ENCODE measurements at places on chromosomes 2 and 18.

- DNase-seq, result no peak
These were observed 112.0 kb downstream of the ATAD2B start for GRCh38 chr2:23814963-23815362.

DNA sequence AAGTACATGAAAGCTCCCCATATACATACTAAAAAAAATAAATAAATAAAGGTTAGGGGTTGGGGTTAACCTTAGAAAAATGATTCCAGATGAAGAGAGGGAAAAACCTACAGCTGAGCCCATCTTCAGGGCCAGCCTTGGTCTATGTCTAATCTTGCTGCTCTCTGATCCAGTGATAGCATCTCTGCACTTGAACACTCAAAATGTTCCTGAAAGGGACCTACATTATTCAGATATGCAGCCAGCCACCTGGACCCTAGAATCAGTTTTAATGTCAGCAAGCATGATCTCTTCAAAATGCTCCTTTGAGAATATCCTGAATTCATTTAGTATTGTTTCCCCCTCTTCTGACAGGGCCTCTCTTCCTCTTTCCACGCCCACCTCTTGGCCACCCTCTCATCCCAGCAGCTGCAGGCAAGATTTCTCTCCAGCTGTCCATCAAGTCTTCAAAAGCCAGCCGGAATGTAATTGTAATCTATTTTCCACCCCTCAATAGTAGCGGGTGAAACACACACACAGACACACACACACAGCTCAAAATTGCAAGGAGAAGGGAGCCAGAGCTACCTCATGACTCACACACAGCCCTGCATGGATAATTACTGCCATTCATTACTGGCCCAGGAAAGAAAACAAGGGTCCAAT is 135.5 kb downstream of the MYO3B start:
- DNase-seq, result no peak

GRCh38 chr2:188519136-188519535 is 227.5 kb downstream of the GULP1 start:
- no peak for DNase-seq

- DNase-seq, result no peak
These were observed 7.0 kb upstream of the TTL start for GRCh38 chr2:112474844-112475486.

- DNase-seq, result no peak
These were observed 26.6 kb upstream of the ITGA4 start for GRCh38 chr2:181430406-181431118.

DNA sequence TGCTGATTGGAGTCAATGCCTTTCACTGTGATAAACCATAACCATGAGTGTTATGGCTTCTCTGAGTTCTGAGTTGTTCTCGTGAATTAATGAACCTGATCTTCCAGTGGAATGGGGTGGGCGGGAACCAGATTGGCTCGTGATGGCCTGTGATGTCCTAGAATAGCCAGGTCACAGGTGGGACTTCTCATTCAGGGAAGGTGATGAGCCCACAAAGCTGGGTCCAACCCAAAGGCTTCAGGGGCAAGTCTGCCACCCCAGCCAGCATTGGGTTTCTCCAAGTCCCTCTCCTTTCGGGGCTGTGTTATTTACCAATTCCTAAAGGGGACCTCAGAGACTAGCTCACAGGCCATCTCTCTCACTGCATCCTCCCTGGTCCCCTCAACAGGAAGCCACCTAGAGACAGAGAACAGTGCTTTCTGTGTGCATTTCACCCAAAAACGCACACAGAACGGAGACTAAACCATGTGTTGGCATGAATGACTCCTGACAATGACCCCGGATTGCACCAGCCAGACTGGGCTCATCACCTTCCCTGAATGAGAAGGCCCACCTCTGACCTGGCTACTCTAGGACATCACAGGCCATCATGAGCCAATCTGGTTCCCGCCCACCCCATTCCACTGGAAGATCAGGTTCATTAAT is 85.5 kb downstream of the MALT1 start:
- no peak for DNase-seq

- DNase-seq, result no peak
These were observed 49.3 kb upstream of the RAB6D start for GRCh38 chr2:131413148-131413747.

DNA sequence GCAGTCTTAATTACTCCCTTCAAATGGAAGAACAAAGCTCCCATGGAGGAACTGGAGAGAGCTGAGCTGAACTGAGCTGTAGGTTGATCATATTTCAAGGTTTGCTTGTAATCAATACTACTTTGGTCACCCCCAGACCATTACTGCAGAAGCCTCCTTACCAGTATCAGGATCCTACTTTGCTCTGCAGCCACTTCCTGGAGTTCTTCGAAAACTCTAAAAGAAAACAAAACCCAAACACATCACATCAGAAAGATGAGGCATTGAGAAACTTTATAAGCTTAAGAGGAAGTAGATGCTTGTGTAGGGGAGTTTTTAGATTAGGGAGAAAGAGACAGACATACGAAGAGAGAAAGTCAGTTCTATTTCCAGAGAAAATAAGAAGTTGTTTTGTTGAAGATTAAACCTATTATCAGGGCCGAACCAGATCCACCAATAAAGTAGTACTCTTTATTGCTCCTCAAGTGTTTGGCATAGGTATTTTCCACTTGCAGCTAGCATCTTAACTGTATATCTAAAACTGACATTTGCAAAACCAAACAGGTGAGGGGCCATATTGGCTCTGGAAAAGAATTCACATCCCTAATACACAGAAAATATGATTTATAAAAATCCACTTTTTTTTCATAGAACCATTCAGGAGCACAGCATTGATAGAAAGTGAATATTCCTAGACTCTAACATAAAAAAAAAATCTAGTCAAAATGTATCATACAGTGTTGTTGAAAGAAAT is 166.9 kb upstream of the KLF7 start:
- DNase-seq, result no peak

GRCh38 chr18:49764032-49764431 is 49.3 kb downstream of the ACAA2 start:
- no peak for DNase-seq

DNA sequence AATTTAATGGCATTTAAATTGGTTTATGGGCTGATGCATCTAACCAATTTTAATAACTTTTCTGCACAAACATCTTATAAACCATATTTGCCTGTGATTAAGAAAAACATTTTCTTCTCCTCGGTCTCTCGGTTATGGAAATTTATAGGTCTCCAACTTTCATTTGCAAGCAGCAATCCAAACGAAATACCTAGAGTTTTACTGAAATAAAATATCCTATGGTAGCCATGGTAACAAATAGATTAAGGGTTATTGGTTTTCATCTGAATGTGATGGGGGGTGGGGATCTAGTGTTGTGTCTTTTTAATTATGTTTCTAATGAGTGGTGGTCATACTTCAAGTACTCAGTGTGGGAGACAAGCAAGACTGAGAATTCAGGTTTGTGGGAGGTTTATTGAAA is 2.9 kb downstream of the KLHL29 start:
- DNase-seq, result no peak

DNA sequence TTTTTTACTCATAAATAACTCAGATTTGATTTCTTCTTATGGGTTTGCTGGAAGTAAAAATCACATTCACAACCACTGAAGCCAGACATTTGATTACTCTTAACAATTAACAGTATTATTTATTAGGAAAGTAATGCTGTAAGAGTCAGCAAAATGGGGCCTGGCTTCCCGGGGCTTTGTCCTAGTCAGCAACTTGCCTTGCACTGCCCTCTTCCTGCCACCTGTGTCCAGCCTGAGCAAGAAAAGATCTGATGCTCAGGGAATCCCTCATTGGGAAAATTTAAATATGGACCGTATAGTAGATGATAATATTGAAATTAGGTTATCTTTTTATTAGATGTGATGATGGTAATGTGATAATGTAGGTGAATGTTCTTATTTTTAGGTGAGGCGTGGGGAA is 30.8 kb upstream of the ACYP2 start:
- DNase-seq, result peak; percentile 52

DNA sequence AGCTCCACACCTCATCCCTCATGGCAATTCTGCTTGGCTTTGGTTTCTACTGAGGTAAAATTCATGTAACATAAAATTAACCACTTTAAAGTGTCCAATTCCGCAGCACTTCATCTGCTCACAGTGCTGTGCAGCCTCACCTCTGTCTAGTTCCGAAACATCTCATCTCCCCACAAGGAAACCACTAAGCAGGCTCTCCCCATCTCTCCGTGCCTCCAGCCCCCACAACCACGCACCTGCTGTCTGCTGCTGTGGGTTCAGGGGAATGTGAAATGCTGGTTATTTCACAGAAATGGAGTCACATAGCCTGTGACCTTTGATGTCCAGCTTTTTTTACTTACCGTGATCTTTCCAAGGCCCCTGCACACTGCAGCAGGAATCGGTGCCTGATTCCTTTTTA is 7.7 kb upstream of the GPC1 start:
- DNase-seq, result no peak

GRCh38 chr2:150895968-150896367 is 365.7 kb downstream of the RBM43 start:
- no peak for DNase-seq

- DNase-seq, result no peak
These were observed 8.0 kb downstream of the SP100 start for GRCh38 chr2:230423851-230424458.

DNA sequence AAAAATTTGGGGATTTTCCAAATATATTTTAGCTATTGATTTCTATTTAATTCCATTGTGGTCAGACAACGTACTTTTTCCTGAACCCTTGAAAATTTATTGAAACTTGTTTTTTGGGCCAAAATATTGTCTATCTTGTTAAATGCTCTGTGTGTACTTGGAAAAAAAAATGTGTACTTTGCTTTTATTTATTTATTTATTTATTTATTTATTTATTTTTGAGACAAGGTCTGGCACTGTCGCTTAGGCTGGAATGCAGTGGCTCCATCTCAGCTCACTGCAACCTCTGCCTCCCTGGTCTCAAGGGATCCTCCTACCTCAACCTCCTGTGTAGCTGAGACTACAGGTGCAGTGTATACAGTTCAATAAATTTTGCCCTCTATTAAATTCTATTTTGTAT is 94.6 kb downstream of the TGIF1 start:
- no peak for DNase-seq

DNA sequence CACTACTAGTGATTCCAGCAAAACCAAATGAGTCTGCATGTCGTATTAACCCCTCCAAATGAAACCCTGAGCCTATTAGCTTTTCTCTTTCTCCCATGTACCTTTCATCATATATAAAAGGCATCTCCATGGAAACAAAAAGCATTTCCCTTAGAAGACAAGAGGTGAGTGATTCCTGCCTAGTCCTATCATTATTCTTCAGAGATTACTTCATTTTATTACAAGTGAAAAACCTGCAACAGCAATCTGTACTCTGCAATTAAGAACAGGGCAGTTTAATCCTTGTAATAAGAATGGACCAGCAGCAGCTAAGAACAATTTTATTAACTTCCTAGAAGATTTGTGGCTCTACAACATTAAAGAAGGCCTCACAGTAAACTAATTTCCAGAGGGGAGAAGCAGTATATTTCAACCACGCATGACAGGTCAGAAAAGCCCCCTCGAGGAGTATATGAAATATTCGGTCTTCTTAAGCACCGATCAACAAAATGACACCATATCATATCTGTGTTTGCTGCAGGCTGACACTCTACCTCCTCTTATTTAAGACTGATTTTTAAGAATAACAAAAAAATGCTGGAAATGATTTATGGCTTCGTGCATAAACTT is 132.3 kb upstream of the TFPI start:
- no peak for DNase-seq

Measured in head of caudate nucleus (tissue), 42 donors.